SHP77 treated with DMSO at 0.1 percent for 48 hours (cell line): ENCODE measurements at places on chromosomes 5 and 9.

DNA sequence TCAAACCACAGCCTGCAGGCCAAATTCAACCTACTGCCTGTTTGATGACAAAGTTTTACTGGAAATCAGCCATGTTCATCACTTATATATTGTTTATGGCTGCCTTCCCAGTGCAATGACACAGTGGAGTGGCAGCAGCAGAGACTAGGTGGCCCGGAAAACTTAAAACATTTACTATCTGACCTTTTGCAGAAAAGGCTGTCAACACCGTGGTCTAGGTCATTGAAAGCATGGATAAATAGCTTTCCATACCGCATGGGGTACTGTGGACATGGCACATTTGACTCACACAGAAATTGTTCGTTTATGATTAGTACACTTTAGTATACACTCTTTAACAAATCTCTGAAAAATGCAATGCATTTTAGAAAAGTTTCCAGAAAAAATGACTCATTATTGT lies 298.3 kb upstream of the EFNA5 start:
- no peak for DNase-seq

DNA sequence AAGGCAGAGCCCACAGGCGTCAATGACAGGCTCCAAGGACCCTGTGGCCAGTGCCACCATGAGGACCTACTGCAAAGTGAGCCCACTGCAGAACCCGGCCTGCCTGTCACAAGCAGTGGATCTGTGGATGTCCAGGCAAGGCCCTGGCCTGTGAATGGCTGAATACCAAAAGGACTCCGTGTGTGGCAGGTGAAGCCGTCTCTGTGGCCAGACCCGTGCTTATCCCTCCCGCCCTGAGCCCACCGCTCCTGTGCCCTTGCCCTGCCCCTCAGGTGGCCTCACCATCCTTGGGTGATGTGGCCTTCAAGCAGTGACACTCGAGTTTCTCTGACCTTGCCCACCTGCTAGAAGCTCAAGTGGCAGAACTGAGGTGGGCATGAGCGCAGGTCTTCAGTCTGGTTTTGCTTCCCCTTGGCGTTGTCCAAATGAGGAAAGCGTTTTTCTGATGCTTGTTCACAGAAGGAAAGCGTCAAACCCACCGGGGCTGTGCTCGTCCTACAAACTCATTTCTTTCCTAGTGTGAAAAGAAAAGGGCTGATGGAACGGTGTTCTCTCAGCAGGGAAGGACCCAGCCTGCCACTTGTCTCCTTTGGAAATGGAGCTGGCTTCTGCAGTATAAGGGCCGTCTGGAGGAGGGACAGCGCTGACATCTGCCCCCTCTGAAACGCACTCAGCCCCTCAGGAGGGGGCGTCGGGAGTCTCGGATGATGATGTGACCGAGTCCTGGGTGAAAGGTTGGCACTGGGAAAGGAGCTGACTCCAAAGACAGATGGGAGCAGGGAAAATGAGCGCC lies 377.7 kb upstream of the IRX4 start:
- no peak for DNase-seq

- DNase-seq: no peak
These were observed 6.6 kb upstream of the PRKACG start for GRCh38 chr9:69020301-69021145.

DNA sequence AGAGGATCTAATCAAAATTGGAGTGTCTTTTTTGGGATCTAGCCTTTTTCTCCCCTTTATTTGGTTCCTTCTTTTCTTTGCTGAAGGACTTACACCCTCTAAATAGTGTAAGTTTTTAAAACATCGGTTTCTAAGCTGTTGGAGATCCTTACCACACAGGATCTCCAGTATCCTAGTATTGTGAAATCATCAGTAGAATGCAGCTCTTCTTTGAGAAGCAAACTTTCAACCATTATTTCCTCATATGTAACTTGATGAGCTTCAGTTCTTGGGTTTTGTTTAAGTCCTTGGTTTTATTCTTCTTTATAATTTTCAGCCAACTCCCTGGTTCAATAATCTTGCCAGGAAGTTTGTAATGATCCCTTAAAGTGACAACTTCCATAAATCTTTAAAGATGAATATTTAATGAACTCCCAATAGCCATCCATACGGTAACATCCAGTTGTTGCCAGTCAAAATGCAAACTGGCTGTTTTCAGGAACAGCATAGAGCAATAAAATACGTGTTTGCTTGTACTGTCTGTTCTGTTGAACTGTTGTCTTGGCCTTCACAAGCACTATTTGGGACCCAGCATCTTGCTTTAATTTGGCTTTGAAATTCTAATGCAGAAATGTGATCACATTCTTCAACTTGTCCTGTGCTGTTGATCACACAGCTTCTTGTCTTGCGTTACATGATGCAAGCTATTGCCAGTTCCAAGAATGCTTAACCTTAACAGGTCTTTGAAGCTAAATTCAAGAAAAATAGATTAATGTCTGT lies 34.8 kb upstream of the TTC23L start:
- DNase-seq: no peak

DNA sequence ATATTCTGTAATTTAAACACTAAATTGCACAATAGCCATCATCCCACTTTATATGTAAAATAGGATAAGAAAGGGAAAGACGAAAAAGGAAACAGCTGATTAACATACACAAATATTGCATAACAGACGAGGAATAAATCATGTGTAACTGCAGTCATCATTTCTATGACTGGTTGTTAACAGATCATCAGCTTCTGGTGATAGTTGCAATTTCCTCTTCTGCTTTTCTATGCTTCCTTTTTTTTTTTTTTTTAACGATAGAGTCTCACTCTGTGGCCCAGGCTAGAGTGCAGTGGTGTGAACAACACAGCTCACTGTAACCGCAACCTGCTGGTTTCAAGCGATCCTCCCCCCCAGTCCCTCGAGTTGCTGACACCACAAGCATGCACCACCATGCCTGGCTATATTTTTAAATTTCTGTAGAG lies 22.5 kb upstream of the JAKMIP2 start:
- DNase-seq: no peak

GRCh38 chr9:96256800-96257199 lies 45.2 kb downstream of the HSD17B3 start:
- DNase-seq: no peak

DNA sequence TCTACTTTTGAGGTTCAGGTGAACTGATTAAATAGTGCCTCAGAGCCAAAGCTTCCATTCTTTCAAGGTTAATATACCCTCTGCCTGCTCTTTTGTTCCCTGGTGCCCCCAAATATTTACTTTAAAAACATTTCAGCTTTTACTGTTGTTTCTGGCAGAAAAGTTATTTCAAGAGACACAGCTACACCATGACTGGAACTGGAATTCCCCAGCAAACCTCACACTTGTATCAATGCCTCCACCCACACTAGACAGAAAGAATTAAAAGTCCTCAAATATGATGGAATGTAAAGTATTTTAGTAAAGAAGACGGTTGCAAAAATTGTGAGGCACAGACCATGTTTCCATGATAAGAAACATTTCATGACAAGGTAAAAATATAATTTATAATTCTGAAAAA lies 720.2 kb upstream of the TYRP1 start:
- DNase-seq: no peak
